GM03348 (cell line): ENCODE measurements at places on chromosomes 4 and X.

DNA sequence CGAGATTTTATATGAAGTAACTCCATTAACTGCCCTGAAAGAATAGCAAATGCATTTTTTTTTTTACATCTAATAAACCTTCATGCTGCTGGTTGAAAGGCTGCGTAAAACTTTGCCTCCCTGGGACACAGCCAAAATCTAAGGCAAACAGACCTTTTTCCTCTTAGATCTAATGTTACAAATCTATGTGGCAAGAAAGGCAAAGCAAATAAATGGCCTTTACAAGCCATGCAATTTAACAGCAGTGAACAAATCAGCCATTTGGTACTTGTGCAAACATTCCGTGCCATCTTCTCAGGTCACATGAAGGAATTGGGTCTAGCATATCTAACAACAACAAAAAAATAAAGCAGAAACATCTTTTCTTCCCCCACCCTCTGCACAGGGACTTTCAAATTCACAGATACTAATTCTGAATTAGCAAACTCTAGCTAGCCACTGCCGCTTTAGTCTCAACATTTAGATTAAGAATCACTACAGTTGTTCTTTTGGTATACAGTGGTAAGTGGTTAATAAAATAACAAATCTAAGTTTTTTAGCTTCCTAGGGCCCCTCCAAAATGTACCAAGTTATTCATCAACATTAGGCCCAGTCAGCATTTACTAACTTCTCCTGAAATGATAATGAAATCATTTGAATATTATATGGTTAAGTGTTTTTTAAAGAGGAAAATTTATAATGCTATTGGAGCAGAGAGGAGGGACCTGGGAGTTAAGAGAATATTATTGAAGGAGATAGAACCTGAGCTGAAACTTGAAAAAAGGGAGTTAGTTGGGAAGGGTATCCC, 593.8 kb downstream of the SMARCA1 start:
- no peak for DNase-seq

GRCh38 chr4:92305148-92305877, 1.5 kb downstream of the GRID2 start:
- peak; percentile 37 for DNase-seq

DNA sequence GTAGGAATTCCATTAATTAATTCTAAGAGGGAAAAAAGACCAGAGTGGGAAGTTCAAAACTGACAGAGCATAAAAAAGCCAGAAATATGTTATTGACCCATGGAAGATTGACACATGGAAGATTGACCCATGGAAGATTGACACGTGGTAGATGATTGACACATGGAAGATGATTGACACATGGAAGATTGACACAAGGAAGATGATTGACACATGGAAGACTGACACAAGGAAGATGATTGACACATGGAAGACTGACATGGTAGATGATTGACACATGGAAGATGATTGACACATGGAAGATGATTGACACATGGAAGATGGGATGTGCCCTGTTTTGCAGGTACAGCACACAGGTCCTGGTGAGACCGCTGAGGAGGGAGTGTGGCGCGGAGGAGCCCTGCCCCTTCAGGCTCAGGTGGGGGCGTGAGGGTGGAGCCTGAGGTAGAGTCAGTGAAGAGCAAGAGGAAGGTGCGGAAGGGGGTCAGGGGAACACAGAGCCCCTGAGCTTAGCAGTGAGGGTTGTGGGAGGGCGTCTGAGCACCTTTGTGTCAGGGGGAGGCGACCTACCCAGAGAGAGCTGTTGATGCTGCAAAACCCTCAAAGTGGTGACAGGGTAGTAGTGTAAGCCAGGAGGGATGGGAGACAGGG, 15.8 kb upstream of the PDE6B start:
- DNase-seq, result no peak

DNA sequence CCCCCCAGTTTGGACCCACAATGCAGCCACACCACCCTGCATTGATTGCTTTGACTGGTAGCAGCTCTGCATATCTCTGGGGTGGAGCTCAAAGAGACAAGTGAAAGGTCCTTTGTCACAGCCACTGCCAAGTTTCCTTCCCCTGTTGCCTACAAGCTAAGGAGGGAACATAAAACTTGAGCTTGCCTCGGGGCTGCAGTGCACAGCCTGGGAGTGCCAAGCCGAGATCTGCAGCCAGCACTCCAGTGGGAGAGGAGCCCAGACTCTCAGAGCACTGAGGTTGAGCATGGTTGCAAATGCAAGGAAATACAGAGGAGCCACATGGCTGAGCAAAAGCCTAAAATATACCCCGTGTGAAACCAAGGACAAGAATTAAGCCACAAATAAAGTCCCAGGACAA, 142.2 kb downstream of the DKK2 start:
- peak; percentile 4 for DNase-seq
